Stimulated activated naive CD4-positive, alpha-beta T cell (primary cell): ENCODE measurements at places on chromosomes 3 and 15.
A peak's percentile ranks its signal among the peaks of the same experiment; 100 is the strongest.

GRCh38 chr3:98770261-98771039 lies 7.3 kb downstream of the ST3GAL6 start:
- peak; percentile 5 for DNase-seq

DNA sequence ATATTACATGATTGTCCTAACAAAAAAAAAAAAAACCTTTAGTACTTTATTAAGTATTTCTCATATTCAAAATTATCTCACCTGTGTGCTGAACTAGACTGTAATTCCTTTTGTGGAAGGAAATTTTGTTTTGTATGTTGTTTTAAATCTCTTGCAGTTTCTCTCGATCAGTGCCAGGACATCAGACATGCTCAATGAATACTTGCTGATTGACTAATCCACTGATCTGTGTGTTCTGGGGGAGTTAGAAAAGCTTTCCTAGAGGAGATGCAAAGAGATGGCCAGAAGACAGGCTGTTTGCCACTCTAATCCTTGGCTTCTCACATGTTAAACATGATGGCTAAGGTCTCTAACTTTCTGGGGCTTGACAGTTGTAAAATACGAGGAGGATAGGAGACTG lies 233.3 kb upstream of the NR2E3 start:
- DNase-seq = no peak

- DNase-seq = no peak
Measured at GRCh38 chr3:106049821-106050220, 181.0 kb upstream of the CBLB start.

DNA sequence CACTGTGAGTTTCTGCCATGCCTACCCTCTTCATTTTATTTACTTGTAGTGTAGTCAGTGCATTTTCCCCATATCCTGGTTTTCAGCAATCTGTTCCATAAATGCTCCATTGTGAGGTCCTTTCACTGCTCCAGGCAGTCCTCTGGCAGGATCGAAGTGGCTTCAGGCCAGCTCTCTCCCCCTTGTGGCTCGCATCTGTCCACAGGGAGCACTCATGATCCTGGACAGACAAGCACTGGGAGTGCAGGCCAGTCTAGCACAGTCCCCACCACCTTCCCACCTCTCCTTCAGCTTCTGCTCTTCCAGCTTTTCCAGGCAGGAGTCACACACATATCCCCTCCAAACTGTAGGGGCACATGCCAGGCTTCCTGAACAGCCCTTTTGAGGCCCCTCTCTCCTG lies 173.6 kb downstream of the PPM1L start:
- no peak for DNase-seq

DNA sequence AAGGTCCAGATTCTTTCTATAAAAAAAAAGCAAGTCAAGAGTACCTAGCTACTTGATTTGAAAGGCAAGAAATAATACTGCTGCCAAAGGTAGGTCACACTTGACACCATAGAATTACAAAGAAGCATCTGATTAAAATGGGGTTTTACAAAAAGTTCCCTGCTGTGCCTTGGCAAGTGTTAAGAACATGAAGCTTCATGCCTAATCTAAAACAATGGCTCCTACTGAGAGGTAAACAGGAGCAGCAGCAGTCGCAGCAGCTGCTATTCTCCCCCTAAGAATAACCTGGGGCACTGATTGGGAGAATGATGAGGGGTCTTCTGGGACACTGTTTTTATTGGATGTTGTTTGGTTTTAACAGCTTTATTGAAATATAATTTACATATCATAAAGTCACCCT lies 14.1 kb downstream of the UBP1 start:
- DNase-seq = no peak

GRCh38 chr3:52253314-52254304 lies 8.1 kb downstream of the PPM1M start:
- DNase-seq = peak; percentile 91
